ENCODE measurements at places on chromosomes 6 and 20.

DNA sequence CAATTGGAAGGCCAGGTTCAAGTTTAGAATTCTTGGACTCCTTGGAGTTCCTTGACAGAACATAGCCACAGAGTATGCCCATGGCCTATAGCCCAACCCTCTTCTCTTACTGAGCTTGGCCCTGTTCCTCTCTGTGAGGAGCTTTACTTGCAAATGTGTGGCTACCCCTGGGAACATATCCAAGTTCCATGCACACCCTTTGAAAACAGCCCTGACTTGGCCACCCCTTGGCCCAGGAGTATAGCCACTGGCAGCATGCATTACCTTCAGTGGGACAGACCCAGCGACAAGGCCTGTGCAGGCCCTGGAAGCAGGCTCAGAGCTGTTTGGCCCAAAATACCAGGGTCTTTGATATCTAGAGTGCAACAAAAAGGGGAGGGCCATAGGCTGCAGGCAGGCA, 19.5 kb upstream of the MAS1 start:
- no peak for DNase-seq

GRCh38 chr6:27601668-27602254, 128.9 kb upstream of the ZNF184 start:
- DNase-seq: no peak

DNA sequence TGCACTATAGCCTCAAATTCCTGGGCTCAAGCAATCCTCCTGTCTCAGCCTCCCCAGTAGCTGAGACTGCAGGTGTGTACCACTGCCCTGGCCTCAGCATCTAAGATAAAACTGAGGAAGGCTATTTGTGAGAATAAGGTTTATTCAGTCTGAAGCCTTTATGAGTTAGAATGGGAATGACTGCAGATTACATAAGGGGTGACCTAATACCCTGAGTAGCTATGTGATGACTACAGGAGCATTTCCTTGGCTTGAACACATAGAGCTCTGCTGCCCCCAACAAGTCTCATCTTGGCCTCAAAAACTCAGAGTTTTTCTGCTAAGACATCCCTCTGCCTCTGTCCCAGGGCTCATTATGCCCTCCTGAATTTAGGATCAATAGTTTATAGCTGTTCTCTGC, 7.6 kb downstream of the GSS start:
- DNase-seq: no peak

DNA sequence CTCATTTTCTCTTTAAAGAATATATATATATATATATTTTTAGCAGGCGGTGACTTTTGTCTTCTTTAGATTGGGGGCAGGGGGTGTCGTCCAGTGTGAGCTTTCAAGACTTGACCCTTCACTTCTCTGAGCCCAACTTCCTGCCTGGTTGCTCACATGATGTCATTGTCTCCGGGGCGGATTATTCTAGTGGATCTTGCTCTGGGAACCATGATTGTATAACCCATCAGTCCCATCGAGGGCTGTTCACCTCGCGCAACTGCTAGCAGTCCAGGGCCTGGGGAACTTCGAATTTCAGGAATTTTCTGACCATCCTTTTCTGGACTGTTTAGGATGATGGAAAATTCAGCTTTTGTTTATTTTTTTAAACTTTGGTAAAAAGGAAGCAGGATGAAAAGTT, 1.0 kb downstream of the IGF2R start:
- DNase-seq: no peak

DNA sequence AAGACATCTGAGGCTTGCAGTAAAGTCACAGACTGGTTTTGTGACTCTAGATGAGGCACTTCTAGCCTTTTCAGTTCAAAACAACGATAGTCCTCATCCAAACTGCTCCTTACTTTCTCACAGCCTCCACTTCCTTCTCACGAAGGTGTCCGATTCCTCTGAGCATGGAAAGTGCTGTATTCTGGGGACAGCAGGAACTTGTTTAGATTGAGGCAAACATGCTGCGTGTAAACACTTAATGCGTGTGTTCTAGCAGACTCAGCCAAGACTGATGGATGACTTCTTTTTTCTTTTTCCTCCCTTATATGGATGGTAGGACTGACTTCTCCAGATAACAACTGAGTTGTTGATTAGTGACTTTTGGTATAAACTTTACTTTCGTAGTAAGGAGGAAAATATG, 80.2 kb upstream of the PRDM1 start:
- DNase-seq: no peak

DNA sequence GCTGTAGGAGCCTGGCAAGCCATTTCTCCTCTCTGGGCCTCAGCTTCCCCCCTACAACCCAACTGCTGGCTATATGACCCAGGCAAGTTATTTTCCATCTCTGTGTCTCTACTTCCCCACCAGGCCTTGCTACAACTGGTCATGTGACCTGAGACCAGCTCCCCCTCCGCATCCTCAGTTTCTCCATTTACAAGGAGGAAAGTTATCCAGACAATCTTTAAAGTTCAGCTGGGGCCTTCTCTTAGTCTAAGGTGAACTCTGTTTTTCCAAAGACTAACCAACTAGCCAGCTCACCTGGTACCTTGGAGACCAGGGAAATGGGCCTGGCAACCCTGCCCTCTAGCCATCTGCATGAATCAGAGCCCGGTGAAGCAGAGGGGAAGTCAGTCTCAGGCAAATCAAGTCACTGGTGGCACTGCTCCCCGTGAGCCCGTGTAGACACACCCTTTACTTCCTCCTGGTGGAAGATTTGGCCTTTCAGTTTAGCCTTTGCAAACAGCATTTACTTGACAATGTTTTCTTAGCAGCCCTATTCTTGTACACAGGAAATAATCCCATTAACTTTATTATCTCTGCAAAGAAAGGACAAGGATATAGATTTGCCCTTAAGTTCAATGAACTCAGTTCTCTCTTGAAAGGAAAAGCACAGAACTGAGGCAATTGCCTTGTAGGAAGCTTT, 157.7 kb downstream of the VEGFA start:
- no peak for DNase-seq

GRCh38 chr20:58167759-58168158, 60.7 kb downstream of the ANKRD60 start:
- DNase-seq: no peak

Data from omental fat pad (tissue), 4 donors.